Hematopoietic multipotent progenitor cell (in vitro differentiated cells): ENCODE measurements at places on chromosomes 3 and 15.
A peak's percentile ranks its signal among the peaks of the same experiment; 100 is the strongest.

DNA sequence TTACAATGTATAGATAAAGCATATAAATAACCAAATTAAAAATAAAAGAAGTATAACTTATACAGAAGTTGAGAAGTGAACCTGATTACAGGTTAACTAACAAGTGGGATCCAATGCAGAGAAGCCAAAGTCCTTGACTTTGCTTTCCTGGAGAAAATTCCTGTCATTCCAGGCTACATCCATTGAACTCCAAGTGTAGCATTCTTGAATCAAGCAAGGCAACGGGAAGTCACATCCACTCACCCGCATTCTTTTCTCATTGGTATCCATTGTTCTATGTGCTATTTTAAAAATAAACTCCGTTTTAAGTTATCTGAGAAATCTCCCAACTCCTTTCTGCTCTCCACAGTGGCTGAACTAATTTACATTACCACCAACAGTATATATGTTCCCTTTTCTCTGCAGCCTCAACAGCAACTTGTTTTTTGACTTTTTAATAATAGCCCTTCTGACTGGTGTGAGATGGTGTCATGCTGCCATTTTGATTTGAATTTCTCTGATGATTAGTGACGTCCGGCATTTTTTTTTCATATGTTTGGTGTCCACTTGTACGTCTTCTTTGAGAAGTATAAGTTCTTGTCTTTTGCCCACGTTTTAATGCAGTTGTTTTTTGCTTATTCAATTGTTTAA, 534.3 kb downstream of the ROBO1 start:
- DNase-seq, result no peak

- no peak for DNase-seq
Measured at GRCh38 chr3:31423482-31423881, 109.2 kb upstream of the STT3B start.

DNA sequence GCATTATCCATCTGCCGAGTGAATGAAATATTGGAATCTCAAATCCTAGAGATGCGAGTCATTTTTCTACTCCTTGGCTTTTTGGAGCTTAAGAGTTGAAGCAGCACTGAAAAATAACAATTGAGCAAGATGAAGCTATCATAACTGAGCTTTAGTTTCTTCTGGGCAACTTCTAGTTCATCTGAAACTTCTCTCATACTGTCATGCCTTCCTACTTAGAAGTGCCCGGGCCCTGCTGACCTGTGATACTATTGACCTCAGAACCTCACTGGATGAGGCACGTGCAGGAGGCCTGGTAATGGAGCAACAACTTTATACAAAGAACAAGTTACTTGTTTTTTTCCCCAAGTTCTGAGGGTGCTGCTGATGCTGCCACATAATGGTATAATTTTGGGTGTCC, 48.5 kb upstream of the P3H2 start:
- DNase-seq, result peak; percentile 2

DNA sequence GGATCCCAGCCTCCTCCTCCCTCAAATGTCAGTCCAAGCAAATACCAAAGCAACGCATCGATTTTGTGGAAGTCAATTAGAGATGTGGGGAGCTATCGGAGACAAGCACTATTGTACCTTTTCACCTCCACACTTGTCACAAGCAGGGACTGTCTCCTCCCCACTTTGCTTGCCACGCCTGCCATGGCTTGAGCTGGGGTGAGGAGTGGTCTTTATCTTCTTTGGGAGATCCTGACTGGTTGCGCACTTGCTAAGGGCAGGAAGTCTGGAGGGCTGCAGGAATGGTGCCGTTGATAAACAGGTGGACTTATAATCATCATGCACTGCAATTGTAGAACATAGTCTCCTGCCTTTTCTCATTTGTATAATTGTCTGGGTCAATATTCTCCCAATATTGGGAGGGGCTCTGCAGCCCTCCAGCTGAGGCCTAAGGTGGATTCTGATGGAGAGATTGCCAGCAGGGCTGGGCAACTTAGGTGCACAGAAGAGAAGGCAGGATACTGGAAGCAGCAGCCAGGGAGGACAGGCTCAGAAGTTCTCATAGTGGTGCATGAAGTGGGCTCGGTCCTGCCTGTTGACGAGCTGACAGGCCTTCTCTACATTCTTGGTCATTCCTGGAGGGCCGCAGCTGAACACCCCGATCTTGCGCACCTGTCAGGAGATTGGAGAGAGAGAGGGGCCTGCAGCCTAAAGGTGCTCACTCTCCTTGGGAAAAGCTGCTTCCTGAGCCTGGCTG, 20.2 kb downstream of the DUOX2 start:
- no peak for DNase-seq

- DNase-seq, result no peak
Measured at GRCh38 chr15:65051266-65051665, 6.1 kb downstream of the SLC51B start.

- DNase-seq, result no peak
Measured at GRCh38 chr3:18216996-18217395, 208.1 kb downstream of the SATB1 start.

- DNase-seq, result no peak
Measured at GRCh38 chr3:81426826-81427577, 334.4 kb downstream of the GBE1 start.

GRCh38 chr15:26970712-26971210, at the start of gene GABRG3:
Gene GABRG3, plus strand, starts transcription at chr15:26971181.
- no peak for DNase-seq
